ENCODE measurements at places on chromosomes 7 and 10.

DNA sequence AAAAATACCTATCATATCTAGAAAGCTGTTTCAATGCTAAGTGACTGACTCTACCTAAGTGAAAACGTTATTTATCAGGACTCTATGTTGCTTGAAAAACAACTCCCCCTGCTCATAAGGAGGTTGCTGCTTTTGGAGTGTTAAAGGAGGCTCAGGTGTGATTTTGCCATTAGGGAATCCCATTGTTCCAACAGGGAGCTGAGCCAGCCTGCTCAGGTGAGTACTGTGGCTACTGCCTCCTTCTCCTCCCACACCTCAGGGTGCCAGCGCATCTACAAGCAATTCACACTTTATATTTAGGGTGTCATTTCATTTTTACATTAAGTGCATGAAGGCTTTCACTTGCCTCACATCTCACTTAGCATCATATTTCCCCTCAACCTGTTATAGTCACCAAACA, 84.7 kb downstream of the SEM1 start:
- DNase-seq, result no peak

DNA sequence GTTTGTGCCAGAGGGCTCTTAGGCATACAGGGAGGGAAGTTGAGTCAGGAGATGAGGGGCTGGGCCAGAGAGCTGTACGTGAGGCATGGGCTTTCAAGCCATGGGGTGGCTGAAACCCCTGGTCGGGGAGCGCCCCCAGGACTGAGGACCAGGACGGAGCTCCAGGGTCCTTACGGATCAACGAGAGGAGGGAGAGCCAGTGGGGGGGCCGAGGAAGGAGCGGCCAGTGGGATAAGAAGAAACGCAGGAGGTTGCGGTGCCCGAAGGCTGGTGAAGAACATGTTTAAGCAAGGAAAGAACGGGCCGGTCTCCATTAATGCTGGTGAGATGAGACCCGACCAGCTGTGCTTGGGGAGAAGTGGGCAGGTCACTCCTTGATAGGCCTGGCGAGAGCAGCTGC, 43.6 kb upstream of the BHLHA15 start:
- no peak for DNase-seq

- DNase-seq, result no peak
These were observed 660.2 kb upstream of the IGFBP3 start for GRCh38 chr7:46581268-46581667.

DNA sequence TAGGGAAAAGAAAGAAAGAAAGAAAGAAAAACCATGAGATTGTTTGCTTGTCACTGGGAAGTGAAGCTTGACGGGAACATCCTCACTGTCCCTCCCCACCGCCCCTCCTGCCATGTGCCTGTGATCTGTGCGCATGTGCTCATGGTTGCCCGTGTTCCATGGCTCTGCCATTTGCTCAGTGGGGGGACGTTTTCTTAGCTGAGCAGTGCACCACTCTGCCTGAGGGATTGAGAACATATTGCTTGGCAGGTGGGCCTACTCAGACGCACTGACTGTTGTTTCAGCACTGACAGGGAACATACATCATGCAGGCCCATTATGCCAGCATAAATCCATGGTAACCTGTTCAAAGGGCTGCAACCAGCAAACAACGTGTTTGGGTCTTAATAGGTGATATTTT, 747.9 kb upstream of the GALNT17 start:
- no peak for DNase-seq

DNA sequence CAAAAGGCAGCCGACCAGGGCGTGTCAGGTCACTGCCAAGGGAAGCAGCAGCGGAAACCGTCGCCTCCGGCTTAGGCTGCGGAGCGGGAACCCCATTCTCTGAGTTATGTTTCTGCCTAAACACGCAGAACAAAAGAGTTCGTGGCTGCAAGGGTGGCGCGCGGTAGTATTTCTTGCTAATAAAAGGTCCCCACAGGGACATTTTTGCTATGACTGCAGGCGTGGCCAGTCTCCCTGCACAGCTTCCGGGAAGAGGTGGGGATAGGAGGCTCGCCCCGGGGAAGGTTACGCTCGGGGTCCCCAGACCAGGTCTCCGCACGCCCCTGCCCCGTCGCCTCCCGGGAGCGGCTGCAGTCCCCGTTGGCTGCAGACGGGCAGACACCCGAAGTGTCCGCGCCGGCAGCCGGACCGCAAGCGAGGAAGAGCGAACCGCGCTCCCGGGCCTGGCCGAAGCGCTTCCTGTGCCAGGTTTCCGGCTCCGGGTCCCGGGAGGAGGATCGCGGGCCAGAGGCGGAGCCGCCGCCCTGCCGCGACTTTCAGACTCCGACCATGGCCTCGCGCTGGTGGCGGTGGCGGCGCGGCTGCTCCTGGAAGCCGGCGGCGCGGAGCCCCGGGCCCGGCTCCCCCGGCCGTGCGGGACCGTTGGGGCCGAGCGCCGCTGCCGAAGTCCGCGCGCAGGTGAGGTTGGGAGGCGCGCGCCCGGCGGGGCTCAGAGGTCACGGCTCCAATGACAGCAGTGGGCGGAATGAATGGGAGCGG, at the start of gene PDSS1:
TSS of gene PDSS1 (plus strand) at position 539 of the 759 bp plus-strand sequence. CDS start at position 550, 11 bp downstream.
- DNase-seq, result peak; percentile 41

DNA sequence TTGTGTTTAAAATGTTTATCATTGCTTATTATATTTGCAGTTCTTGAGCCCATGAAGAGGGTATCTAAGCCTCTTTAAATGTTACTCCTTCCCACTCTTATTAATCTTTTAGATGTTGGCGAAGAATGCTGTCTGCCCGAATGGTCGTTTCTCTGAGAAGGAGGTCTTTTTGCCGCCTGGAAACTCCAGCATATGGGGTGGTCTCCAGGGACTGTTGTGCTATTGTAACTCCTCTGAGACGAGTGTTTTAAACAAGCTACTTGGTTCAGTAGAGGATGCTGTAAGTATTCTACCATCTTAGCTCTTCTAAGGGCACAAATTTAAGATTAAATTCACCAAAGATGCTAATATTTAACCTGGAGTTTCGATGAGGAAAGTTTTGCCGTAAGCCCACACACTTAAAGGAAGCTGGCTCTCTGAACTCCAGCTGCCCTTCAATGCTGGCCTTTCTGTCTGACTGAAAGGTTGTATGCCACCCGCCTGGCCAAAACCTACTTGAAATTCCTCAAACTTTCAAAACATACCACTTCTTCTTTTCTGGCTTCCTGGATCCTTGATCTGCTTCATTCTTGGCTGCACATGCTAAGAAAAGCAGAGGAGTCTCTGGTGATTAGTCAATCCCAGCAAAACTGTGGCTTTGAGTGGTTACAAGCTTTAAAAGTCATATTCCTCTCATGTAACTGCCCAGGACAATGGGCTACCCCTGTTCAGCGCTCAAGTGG, 74.7 kb downstream of the ABCA13 start:
- DNase-seq, result no peak

DNA sequence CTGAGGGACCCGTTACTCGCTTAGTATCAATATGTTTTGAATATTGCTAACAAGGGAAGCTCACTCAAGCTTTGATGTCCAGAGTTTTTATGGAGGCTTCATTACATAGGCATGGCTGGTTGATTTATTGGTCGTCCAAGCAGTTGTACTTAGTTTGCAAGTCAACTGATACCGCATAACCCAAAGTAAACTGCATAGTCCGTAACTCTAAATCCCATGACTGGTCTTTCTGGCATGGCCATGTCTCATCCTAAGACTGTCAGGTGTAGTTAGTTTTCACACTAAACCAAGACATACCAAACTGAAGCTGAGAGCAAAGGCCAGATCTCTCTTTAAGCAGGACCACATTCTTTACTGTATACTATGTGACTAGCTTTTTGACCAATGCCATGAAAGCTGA, 397.9 kb downstream of the TFEC start:
- no peak for DNase-seq

DNA sequence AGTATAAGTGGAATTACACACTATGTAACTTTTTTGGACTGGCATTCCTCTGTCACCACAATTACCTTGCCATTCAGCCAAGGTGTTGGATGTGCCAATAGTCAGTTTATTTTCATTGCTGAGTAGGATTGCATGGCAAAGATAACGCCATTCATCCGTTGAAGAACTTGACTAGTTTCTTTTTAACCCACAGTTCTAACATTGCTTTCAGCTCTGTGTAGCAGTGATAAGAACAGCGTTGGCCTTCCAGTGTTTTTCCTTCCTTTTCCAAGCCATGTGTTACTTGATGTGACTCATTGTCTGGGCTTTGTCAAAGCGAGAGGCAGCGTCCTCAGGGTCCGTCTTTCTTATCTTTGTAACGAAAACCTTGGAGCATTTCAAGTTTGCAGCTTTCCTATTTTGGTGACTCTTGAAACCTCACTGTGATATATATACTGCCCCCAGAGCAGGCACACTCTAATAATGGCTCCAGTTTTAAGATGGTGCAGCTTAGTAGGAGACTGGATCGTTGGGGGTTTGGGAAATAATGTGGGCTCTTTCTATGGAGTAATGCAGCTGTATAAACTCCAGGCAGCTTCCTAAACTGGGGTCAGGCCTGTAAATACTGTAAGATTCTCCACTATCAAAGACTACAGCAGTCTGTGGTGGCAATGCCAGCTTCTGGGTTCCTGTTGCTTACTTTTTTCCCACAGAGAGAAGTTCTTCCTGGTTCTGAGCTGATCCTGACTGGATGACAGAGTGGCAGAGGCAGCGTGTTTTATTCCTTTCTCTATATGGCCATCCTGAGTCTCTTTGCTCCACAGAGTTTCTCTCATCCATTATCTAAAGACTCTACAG, 41.7 kb downstream of the AKR1E2 start:
- DNase-seq, result no peak

DNA sequence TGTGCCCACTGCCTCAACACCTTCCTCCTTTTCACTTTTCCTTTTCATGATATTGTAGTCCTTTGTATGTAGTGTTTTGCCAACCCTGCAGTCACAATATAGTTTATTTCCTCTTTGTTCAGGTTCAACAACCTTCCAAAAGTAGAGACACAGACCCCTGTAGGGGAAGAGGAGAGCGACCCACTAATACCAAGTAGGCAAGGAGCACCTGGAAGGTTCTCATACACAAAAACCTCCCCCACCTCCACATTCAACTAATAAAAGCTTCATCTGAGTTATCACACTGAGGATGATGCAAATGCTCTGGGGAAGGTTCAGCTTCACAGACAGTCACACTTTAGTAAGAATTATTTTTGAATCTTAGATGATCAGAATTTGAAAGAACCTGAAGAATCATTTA, 41.6 kb downstream of the PIK3AP1 start:
- DNase-seq, result no peak

GRCh38 chr10:44343843-44344242, 41.1 kb downstream of the CXCL12 start:
- DNase-seq, result no peak

GRCh38 chr10:128398118-128398517, 271.9 kb upstream of the MKI67 start:
- DNase-seq, result no peak

DNA sequence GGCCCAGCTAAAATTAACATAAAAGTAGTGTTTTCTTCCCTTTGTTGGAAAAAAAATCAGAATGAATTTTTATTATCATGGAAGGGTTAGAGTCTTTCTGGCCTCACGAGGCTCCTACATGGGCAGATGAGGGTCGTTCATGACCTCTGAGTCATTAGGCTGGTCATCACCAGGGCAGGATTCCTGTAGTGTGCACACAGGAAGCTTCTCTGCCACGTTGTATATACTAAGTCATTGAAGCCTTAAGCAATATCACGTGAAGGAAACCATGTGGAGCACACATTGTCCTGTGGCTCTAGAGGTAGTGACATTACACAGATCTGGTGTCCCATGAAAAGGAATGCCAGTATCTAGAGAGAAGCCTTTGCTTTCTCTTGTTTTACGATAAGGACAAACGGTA, 84.7 kb upstream of the C1QL3 start:
- no peak for DNase-seq

DNA sequence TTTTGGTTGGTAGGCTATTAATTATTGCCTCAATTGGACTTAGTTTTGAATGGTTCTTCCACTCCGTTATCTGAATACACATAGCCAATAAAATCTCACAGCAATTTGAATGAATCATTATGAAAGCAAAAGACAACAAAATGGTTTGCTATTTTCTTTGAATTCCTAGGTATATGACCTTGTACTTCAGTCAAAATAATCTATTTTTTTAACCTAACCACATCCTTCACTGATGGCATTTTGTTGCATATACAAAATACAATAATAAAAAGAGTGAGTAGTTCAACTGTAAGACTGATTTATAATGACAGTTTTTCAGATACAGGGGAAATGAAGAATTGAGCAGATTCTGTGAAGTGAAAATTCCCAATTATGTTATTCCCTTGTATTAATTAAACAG, 433.1 kb downstream of the HTR7 start:
- no peak for DNase-seq

DNA sequence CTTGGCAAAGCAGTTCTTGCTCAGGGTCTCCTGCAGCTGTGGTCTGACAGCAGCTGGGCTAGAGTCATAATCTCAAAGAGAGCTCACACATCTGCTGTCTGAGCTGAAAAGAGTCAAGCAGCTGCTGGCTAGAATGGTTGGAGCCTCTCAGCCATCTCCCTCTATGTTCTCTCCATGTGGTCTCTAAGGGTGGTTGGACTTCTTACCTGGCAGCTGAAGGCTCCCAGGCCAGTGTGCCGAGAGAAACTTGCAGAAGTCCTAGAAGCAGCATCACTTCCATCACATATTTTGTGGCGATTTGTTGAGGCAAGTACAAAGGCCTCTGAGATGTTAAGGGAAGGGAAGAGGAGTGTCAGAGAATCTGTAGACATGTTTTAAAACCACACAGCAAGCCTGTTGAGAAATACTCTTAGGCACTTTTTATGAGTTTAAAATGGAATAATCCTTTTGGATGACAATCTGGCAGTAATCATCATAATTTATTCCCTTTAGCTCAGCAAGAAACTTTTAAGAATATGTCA, 93.2 kb downstream of the REEP3 start:
- DNase-seq, result no peak

- no peak for DNase-seq
These were observed 73.3 kb upstream of the HABP2 start for GRCh38 chr10:113479346-113480080.

GRCh38 chr10:121511943-121512342, 86.3 kb downstream of the FGFR2 start:
- DNase-seq, result no peak

GRCh38 chr7:78863281-78863680, 590.2 kb downstream of the MAGI2 start:
- DNase-seq, result no peak

DNA sequence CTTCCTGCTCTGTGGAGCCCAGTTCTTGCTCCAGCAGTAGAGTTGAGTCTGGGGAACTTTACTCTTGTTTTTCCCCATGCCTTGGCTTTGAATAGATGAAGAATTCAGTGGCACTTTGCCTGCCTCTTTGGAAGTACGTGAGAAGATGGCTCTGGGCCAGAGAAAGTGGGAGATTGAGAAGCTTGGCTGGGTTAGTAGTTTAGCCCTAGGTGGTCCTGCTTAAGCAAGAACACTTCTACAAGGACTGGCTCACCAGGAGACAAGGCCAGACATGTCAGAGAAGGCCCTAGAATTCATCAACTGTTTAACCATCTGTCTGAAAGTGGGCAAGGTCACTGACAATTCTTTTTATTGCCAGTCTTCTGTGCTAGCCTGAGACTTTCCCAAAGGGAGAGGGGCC, 410.3 kb downstream of the TYW1 start:
- DNase-seq, result no peak

GRCh38 chr10:43264344-43264964, 2.4 kb downstream of the RASGEF1A start:
- DNase-seq, result no peak

GRCh38 chr10:31759124-31759798, 169.4 kb downstream of the ARHGAP12 start:
- peak; percentile 35 for DNase-seq
